ENCODE measurements at places on chromosomes 6 and 20.

DNA sequence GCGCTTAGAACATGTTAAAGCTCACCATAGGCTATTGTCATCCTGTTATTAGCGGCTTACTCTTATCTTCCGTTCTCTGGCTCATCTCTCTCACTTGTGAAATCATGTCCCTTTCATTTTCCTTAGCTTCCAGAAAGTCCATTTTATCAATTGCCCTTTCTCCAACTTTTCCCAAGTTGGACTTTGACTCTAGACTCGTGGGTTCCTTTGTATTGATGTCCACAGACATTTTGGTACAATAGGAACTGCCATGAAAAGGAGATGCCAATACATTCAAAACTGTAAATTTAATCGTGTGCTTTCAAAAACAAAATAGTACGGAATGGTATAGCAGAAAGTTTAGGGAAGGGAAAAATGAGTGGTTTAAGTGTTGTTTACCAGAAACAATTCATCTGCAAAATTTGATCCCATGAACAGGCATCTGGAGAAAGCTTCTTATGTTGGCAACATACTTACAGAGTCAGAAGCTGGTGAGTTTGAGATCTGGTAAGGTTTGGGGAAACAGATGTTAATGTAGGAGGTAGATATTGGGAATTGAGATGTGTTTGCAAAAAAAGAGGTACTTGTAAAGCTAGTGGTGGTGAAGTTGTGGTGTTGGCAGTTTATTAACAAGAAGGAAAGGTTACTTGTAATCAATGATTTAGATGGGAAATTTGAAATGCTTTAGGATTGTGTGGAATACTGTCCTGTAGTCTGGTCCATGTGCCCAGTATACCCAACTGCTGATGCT lies 10.2 kb upstream of the HIVEP1 start:
- DNase-seq: no peak

- no peak for DNase-seq
Observed at GRCh38 chr6:137390334-137390733, 103.9 kb downstream of the OLIG3 start.

DNA sequence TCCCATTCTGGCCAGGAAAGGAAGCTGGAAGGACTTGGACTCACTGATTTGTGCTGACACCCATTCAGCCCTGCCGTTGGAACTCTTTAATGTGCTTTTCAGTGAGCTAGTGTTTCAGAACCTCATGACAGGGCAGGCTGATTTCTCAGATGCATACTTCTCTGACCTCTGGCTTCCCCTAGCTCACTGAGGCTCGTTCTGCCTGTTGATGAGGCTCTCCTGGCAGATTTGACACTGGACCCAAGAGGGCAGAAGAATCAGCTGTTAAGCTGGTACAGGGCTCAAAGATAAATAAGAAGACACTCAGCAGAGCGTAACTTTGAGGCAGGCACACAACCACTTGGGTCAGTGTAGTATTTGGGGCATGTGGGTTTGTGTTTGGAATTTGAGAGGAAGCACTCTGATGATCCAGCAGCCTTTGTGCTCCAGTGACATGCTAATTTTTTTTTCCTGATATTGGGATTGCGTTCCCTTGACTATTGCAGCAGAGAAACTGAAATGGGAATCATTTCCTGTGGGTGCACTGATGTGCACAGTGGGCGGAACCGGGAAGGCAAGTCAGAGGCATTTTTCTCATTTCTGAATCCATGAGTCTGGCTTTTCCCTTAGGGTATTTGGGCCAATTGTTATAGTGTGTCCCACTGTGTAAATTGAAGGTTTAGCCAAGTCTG lies 80.2 kb downstream of the CARMIL1 start:
- no peak for DNase-seq

GRCh38 chr6:104434519-104434918 lies 425.2 kb downstream of the HACE1 start:
- no peak for DNase-seq

DNA sequence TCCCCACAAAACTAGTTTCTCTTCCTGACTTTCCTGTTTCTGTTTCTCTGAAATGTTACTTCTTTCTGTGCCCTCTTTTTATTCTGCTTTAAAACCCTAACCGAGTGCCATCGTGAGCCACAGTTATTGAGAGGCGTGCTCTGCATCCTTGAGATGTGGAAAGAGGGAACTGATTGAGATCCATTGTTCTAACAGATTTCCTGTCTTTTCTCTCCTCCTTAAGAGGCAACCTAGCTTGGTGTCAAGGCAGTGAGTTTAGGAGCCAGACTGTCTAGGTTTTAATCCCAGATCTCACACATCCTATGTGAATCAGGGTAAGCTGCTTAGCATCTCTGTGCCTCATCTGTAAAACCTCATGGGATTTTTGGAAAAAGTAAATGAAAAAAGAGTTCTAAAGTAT lies 57.5 kb downstream of the SNX9 start:
- no peak for DNase-seq

GRCh38 chr6:140825731-140826130 lies 1307.0 kb upstream of the GJE1 start:
- DNase-seq: no peak

DNA sequence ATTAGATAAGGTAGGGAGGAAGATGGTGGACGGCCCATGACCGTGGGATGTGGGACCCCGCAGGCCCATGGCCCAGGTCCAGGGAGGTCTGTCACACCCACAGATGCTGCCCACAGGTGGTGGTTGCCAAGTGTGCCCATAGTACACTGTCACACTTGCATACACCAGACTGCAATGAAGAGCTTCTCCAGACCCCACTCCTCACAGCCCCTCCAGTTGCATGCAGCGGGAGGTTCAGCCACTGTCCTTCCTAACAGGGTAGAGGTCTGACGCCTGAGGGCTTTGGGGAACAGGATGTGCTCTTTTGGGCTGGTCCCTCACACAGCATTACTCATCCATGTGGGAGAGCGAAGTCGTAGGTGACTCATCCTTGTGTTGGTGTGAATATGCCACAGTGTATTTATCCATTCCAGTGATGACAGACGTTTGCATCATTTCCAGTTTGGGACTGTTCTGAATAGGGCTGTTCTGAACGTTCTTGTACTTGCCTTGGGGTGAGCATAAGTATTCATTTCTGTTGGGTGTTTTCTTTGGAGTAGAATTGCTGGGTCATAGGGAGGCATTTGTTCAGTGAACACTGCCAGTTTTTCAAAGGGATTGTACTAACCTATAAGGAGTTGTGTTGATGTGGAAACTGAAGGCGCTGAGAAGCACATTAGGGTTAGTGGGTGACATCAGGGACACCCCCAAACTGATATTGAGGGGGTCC lies 10.1 kb upstream of the PYGB start:
- no peak for DNase-seq

DNA sequence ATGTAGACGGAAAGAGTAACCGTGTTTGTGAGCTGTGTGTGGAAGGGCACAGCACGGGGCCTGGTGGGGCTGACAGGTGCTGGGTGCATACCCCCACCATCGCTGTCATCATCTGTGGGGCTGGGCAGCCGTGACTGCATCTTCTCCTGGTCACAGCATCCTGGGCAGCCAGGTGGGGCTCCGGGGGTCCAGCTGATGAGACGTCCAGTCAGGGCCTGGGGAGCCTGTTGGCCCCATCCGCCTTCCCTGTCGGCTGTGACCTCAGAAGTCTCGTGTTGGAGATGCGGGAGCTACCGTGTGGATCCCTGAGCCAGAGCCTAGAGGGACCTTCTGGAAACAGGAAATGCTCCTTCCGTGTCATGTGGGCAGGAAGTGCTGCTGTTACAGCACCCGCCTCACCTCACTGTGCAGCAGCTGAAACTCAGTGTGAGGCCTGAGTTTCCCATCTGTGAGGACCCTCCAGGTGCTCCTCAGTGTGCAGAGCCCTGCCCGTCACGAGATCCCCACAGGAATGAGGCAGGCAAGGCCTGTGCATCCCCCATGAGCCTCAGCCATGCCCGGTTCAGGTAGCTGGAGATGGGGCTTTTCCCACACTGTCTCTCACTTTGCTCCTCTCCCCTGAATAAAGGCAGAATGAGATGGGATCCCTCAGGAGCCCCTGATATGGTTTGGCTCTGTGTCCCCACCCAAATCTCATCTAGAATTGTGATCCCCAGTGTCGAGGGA lies 108.7 kb downstream of the ERMARD start:
- DNase-seq: no peak
